Lower leg skin (tissue), 4 donors: ENCODE measurements at places on chromosomes 4 and X. TPM values are rescaled to one million over a fixed set of nuclear protein-coding genes. Genes with fewer than 3 reads are reported as not detected.

Gene TREX2
- total RNA-seq: 98.1 TPM

Gene TXK
- total RNA-seq: 3.3 TPM

DNA sequence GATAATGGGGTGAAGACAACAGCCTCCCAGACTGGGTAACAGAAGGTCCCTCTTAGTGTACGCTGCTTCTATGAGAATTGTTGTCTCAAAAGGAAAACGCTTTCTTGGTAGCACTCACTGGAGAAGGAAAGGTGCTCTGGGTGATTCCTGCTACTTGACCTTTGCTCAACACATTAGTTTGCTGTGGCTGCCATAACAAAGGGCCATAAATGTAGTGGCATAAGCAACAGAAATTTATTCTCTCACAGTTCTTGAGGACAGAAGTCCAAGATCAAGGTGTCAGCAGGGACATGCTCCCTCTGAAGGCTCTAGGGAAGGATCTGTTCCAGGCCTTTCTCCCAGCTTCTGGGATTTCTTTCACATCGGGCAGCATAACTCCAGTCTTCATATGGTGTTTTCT, 19.0 kb downstream of the HCCS start:
- no peak for DNase-seq

- DNase-seq: no peak
Measured at GRCh38 chr4:131459430-131460101, 1689.5 kb upstream of the PCDH10 start.

GRCh38 chr4:36325499-36325898, 44.1 kb downstream of the DTHD1 start:
- DNase-seq: no peak

DNA sequence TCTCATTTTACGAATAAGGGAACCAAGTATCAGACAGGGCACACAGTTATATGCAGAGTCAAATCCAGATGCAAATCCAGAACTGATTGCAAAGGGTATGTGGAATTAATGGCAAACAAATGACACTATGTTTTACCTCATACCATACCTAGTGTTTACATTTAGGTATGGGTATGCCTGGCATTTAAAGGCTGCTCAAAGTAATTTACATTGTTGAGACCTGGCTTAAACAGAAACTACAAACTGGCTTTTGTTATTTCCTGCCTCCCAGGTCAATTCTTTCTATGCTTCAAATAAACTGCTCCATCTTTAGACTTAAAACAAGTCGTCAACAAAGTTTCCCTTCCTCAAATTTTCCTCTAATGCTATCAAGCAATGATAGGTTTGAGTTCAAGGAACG, 33.7 kb downstream of the ANKRD17 start:
- no peak for DNase-seq

DNA sequence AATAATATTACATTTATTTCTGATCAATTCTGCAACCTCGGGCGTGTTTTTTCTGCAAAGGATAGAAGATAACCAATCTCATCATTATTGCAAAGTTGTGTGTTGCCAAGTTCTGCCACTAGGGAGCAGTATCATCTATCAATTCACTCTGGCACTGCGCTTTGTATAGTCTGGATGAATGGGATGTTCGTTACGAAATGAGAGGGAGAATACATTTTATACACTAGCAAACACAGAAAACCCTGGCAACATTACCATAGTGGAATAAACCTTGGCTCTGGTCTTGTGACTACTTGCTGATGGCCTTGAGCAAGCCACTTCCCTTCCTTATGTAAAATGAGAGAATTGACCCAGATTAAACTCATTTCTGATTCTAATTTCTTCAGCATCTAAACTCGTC, 97.5 kb upstream of the ZNF518B start:
- DNase-seq: peak; percentile 58

DNA sequence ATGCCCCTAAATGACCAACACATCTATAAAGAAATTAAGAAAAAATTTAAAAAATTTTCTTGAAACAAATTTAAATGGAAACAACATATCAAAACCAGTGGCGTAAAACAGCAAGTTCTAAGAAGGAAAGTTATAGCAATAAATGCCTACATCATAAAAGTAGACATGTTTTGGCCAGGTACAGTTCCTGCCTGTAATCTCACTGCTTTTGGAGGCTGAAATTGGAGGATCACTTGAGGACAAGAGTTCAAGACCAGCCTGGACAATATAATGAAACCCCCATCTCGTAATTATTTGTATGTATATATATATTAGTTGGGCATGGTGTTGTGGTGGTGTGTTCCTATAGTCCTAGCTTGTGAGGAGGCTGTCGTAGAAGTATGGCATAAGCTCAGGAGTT, 672.4 kb upstream of the GRID2 start:
- DNase-seq: no peak

Gene SASH3
- total RNA-seq: 1.5 TPM

- DNase-seq: no peak
Measured at GRCh38 chrX:126580877-126581276, 28.3 kb upstream of the DCAF12L1 start.

Gene ELK1
- total RNA-seq: 25.0 TPM

Gene TENM3
- total RNA-seq: 1.0 TPM

GRCh38 chr4:11805842-11806241, 377.1 kb upstream of the HS3ST1 start:
- no peak for DNase-seq

- no peak for DNase-seq
Measured at GRCh38 chr4:94325835-94326234, 16.8 kb downstream of the HPGDS start.

GRCh38 chr4:168221301-168221700, 97.3 kb downstream of the DDX60 start:
- DNase-seq: no peak

GRCh38 chr4:139078926-139079325, 63.3 kb downstream of the NOCT start:
- DNase-seq: no peak

DNA sequence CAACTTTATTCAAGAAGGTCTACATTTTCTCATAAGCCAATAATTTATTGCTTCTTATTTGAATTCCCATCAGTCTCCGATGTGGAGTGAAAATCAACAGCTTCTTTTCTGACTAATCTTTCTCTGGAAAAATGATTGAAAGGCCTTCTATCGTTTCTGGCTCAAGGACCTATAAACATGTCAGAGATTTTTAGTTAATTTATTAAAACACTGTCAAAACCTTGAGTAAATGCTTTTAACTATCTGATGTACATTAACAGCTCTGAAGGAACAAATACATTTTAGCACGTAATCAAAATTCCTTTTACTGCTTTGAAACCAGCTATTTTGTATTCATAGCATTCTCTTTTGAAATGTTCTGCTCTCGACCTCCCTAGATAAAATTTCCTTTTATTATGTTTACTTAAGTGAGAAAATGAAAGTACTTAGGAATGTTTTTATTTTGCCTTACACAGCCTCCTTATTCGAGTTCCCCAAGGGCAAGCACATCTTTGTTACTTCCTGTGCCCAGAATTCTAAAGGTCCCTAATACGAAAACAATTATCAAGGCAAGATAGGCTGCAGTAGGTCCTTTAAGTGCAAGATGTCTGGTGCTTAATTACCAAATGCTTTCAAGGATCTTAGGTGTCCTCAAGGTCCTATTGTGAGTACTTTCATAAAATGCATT, 3.1 kb upstream of the ZFX start:
- DNase-seq: no peak

Gene NAA11
- not detected for total RNA-seq

- DNase-seq: peak; percentile 32
Measured at GRCh38 chrX:130339408-130340222, at the start of gene SLC25A14. TSS of gene SLC25A14 (plus strand) at chrX:130339919. CDS start at chrX:130340279, 360 bp downstream.

Gene PCDH10
- not detected for total RNA-seq

GRCh38 chrX:154727871-154728270, 23.0 kb downstream of the GAB3 start:
- peak; percentile 30 for DNase-seq

Gene GAGE12G
- not detected for total RNA-seq

DNA sequence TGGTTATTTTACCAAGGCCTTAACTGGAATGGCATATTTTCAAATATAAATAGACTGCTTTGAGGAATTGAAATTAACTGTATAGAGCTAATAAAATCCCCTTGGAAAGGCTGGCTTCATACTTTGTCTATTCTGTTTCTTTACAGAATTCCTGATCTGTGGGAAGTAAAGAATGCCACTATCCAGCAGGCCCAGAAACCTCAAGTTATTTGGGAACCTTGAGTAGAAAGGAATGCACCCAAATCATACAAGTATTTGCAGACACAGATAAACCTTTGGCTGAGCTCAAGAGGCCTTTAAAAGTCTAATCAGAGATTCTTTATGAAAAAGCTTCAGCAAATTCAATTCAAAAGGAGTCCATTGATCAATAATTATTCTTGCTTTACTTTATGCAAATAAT, 975.7 kb upstream of the PABPC4L start:
- no peak for DNase-seq

- no peak for DNase-seq
Measured at GRCh38 chr4:155392481-155393184, 15.9 kb upstream of the MAP9 start.

DNA sequence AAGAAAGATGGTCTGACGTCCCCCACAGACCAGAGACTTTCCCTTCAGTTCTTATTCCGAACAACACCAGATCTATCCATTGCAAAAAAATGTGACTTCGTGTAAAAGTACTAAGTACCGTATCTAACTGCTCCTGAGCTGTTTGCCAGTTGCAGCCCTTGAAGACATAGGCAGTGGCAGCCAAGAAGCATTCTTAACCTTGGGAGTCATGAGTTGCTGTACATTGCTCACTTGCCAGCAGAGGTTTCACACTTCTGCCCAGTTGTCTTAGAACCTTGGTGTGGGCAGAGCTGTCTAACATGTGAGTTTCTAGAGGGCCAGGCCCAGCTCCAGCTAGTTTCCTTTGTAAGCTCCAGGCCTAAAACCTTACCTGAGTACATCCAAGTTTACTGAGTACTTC, 10.5 kb upstream of the CHRDL1 start:
- no peak for DNase-seq

DNA sequence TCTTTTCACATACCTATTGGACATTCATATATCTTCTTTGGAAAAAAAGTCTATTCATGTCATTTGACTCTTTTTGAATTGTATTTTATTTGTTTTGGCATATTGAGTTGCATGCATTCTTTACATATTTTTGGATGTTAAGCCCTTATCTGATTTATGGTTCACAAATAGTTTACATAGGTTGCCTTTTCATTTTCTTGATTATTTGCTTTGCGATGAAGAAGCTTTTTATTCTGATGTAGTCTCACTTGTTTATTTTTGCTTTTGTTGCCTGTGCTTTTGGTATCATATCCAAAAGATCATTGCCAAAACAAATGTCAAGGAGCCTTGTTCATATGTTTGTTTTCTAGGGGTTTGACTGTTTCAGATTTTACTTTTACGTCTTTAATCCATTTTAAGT, 43.9 kb downstream of the SPOCK3 start:
- DNase-seq: no peak

DNA sequence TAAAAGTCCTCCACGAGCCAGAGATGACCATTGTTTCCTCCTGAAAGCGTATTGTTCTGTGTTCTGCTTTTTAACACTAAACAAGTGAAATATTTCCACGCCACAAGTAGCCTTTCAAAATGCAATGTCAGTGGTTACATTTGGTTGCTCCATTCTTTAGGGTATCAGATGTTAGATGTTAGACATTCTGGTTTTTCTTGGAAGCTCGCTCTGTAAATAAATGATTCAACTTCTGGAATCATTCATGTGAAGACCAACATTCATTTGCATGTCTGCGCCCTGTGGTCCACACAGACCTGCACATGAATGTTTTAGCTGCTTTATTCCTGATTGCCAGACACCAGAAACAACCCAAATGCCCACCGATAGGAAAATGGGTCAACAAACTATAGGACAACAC, 38.0 kb upstream of the HELT start:
- DNase-seq: no peak

Gene BEX2
- 12.2 TPM for total RNA-seq

Gene USP17L29
- not detected for total RNA-seq

- no peak for DNase-seq
Measured at GRCh38 chr4:87872028-87872427, 39.3 kb downstream of the MEPE start.

DNA sequence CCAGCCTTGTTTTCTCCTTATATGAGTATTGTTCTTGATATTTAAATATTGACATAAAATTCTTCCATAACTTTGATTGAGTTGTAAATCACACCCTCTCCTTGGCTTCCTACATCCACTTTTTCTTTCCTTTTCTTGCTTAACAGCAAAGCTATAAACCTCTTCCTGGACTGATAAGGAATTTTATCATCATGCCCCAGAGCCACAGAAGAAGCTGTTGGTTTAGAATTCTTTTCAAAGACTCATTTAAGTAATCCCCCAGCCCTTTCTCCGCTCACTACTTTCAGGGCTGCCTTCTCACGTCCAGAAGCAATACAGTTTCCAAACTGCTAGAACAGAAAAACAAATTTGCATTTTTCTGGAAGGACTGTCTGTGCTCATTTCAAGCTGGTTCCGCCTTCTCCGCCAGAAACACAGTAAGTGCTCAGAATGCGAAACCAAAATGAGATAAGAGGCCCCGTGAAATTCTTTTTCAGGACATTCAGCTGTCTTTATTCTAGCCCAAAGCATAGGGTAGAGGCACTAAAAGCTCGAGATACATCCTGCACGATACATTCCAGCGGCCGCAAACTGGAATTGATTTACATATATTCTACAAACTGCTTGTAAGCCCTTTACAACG, 849 bp downstream of the MID1 start:
- DNase-seq: peak; percentile 14

Gene CTSO
- 7.8 TPM for total RNA-seq

- DNase-seq: no peak
Measured at GRCh38 chr4:123398066-123398852, 1.7 kb downstream of the SPRY1 start.
